ENCODE measurements at places on chromosomes 16 and 17.

GRCh38 chr16:73049511-73049910, 1.6 kb upstream of the ZFHX3 start:
- DNase-seq: no peak

- DNase-seq: peak; percentile 41
Observed at GRCh38 chr17:82021107-82021899, 1.4 kb downstream of the CENPX start.

- DNase-seq: no peak
Observed at GRCh38 chr17:15351925-15352324, 10.5 kb upstream of the TEKT3 start.

- peak; percentile 49 for DNase-seq
Observed at GRCh38 chr17:76265624-76266243, 586 bp downstream of the UBALD2 start.

DNA sequence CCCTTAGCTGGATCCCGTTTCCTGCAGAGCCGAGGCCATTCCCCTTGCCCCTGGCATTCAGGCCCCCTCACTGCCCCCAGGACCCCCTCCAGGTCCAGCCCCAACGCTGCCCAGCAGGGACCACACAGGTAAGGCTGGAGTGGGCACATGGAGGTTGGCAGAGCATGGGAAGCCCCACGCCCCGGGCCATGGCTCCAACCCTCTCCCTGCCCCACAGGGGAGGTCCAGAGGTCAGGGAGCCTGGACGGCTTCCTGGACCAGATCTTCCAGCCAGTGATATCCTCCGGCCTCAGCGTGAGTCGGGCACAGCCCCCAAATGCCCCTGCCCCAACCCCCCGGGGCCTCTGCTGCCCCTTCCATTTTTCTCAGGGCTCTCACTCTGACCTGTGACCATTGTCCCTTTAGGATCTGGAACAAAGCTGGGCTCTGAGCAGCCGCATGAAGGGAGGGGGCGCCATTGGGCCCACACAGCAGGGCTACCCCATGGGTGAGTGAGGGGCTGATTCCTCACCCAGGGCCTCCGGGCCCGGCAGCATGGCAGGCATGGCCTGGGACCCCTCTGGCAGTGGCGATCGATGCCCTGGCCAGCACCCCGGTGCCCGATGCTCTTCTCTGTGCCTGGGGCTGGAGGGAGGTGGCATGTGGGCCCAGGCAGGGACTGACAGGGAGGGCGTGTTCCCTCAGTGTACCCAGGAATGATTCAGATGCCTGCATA, 18.5 kb upstream of the SMIM5 start:
- DNase-seq: no peak

DNA sequence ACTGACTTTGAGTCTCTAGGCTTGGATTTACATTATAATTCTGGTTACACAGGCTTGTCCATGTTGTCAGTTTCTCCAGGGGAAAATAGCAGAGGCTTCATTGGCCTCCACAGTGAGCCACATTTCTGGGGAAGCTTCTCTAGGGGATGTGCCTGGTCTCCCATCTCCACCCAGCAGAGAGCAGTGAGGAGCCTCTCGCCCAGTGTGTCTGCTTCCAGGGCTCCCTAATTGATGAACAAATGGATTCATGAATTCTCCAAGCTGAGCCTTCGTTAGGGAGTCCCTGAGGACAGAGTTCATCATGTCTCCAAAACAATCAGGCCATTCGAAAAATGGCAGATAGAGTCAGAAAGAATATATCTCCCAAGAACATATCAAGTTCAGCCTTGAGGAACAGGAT, 162.4 kb upstream of the TOX3 start:
- no peak for DNase-seq

DNA sequence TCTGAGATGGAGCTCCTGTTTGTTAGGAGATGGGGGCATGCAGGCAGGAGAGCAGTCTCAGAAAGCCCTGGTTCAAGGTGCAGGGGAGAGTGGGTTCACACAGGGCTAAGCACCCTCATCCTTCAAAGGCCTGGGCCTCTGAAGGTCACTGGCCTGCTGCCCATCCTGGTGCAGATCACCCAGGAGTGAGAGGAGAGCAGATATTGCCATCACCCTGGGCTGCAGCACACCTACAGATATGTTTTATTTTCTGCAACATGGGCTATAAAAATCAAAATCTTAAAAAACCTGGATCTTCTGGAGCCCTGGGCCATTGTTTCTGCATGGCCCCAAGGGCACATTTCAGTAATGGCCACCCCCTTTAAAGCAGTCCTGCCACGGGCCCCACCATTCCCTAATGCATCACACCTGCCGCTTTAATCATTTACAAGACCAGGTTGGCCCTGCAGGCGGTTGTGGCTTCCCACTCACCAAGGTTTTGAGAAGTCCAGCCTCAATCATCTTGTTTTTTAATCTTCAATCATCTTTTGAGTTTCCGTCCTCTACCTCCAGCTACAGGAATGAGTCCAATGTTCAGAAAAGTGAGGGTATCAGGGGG, 20.4 kb upstream of the NUP93 start:
- no peak for DNase-seq

- no peak for DNase-seq
Observed at GRCh38 chr17:31877911-31878702, 19.1 kb upstream of the COPRS start.

DNA sequence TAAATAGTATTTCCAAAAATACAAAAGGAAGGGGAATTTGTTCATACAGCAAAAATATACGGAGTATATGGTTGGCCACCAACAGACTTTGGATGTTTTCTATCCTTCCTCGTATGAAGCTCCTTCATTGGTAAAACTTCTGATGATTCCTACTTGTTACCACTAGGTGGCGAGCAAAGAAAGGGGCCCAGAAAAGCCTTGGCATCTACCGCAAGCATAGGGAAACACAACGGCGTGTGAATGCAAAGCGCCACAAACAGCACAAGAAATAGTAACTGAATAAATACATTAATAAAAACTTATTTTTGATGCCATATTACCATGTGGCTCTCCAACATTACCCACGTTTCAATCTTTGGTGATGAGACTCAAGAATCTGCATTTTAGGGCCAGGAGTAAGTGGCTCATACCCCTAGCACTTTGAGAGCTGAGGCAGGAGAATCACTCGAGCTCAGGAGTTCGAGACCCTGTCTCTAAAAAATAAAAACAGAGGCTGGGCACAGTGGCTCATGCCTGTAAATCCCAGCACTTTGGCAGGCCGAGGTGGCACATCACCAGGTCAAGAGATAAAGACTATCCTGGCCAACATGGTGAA, 34.5 kb downstream of the YWHAE start:
- DNase-seq: peak; percentile 54

DNA sequence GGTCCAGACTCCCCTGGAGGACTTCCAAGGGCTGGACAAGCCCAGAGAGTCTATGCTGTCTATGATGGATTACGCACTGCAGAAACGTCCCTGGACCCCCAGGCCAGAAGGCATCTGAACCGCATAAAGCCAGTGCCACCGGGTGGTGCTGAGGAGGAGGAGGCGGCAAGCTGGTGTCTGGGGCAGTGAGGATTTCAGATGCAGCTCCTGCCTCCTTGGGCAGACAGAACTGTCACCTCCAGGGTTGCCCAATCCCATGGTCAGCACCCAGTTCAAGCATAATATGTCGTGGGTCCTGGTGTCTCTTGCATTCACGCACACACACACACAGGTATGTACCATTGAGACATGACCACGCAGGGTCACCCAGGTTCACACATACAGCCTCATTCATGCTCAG, 25.6 kb downstream of the RAP1GAP2 start:
- DNase-seq: no peak

GRCh38 chr16:2003827-2004641, 5.6 kb downstream of the ZNF598 start:
- DNase-seq: peak; percentile 82

- peak; percentile 38 for DNase-seq
Observed at GRCh38 chr17:42050393-42051012, at the start of gene C17orf113. TSS of gene C17orf113 (minus strand) at chr17:42050601. CDS start at chr17:42043376, 7,225 bp downstream.

DNA sequence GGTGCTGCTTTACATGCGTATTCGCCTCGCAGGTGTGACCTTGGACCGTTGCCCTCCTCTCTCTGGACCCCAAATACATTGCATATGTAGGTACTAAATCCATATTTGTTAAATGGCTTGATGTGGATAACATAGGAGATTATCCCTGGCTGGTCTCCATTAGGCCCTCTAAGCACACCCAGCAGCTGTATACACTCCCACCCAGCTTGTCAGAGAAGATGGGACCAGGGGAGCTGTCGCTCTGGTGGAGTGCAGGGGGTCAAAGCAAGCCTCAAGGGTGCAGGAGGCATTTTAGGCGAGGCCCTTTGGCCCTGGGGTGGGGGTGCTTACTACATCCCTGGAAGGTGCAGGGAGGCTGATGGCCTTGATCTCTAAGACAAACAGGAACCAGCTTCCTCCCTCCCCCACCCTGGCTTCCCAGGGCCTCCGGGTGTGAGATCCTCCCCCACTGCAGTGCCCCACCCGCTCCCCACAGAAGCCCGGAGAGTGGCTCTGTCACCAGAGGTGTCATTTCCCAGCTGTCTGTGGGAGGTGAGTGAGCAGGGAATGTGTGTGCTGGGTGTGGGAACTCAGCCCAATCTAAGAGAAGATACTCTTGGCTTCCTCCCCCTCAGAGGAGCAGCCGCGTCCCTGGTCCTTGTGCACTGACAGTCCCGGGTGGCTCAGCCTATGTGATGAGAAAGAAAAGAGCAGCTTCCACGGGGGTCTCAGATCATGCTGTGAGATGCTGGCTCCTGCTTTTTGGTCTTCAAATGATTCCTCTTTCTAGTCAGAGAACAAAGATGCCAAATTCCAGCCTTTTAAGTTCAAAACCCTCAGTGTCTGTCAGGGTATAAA, 1.4 kb upstream of the VAMP2 start:
- peak; percentile 63 for DNase-seq

DNA sequence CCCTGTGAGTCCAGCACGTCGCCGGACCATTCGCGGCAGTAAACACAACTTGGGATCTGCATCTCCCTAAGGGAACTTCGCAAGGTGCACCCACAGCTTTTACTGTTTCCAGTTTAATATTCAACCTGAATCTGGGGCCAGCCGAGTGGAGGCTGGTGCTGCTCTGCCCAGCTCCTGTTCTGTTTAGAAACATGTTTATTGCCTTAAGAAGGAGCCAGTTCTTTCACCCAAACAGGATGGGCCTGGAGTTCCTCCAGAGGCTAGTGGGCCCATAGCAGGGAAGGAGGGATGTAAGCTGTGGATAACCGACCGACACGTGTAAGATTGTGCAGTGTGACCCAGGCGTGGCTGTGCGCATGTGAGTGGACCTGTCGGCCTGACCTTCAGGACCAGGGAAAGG, 17.4 kb downstream of the TBC1D24 start:
- no peak for DNase-seq

DNA sequence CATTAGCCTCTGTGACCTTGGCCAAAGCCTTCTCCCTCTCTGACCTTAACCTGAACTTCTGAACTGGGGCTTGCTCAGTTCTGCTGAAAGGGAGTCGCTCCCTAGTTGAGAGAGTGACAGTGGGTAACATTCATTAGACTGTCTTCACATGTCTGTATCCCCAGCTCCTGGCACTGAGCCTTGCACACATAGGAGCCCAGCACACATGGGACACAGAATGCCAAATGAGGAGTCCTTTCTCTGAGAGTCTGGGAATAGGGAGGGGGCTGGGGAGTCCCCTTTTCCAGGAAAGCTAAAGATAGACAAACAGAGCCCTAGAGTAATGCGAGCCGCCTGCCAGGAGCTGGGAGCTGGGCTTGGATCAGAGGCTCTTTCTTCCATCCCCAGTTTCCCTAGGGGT, 2.5 kb downstream of the TAC4 start:
- DNase-seq: no peak

DNA sequence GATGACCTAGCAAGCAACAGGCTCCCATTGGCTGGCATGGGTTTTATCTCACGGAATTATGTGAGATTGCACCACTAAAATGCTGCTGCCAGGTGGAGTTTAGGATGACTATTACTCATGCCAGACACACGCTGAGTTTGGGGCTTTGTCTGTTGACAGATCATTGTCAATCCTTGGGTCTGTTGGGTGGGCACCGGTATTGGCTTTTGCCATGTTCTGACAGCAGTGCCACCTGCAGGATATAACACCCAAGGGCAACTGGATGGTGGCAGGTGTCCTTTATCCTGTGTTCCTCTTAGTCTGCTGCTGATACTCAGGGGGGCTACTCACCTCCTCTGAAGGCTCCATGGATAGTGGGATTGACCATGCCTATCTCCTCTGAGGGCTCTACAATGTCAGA, 221.6 kb upstream of the DYNLRB2 start:
- no peak for DNase-seq

DNA sequence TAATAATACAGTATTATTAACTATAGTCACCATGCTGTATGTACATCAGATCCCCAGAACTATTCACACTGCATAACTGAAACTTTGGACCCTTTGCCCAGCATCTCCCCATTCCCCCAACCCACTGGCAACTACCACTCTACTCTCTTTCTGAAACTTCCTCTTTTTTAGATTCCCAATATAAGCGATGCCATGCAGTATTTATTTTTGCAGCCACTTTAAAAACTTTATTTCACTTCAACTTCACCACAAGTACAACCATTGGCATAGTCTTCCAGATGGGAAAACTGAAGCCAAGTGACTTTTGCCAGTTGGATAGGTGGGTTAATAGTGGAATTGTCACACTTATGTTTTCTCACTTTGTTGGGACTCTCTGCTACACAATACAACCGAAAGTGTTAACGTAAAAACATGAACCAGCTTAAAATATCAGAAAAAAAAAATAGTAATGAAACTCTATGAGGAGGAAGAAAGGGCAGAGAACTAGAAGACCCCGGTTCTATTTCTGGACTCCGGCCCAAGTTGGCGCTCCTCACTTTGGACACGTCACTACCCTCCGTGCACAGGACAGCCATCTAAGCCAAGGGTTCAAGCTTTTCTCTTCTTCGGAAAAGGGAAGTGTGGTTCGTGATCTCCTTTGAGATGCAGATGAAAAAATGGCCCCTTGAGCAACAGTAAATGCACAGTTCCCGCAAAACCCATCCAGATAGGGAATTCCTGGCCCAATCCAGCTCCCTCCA, 743 bp downstream of the SHCBP1 start:
- no peak for DNase-seq

Data from effector CD4-positive, alpha-beta T cell (primary cell).